COR-L47 (cell line): ENCODE measurements at places on chromosomes 4 and X.

DNA sequence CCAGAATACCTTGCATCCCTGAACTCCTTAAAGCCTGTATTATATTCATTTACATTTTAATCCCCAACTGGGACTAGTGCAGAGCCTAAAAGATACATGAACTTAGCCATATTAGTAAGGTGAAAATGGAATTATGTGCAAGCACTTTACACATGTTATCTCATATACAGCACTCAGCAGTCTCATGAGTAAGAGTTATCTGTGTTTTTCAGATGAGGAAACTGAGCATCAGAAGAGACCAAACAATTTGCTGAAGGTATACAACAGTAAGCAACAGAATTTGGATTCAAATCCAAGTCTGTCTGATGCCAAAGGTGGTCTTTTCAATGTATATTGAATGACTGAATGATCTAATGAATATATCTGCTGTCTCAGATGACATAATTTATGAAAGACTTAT lies 12.3 kb downstream of the ATP7A start:
- no peak for DNase-seq

DNA sequence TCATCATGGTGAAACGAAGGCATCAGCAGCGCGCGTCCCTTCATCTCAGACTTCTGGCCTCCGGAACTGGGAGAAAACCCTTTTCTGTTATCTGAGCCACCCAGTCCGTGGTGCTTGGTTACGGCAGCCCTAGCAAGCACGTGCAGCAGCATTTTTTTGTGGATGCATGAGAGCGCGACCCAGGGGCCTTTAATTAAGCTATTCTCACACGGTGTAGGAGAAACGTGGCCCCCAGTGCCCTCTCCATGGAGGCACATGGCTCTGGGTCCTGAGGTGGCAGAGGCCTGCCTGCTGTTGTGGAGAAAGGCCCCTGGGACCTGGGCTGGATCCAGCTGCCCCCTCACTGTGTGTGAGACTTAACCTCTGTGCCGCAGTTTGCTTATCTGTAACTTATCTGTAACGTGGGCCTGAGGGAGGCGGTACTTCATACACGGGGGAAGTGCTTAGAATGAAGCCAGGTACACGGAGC lies 9.5 kb downstream of the CLCN4 start:
- no peak for DNase-seq

DNA sequence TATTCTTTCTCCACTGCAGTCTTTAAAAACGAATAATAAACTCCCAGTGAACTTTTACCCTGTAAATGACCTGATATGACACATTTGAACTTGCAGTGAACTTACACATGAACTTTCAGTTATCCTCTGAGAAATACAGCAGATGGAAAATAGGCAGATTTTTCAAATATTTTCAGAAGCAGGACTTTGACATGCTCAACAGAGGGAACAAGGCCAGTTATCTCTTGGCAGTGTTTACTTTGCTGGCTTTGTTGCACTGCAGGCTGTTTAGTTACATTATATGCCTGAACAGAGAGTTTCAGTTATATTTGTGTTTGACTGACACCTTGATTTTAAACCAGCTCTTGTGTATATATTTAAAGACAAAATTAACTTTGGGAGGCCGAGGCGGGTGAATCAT lies 47.6 kb upstream of the FGG start:
- no peak for DNase-seq

DNA sequence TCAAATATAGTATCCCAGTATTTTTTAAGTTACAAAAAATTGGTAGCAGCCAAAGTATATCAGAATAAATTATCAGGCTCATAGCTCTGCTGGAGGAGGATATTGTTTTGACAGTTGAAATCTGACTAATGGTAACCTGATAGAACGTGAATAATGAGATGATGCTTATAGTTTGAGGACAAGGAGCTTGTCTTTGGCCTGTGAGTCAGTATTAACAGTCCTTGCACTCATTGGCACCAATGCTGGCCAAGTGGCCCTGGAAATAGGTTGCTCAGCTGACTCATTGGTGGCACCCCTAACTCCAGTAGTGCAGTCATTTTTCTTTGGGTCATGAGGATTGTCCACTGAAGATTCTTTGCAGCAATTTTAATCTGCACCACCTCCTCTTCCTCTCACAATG lies 203.3 kb upstream of the JADE1 start:
- no peak for DNase-seq

GRCh38 chr4:144594471-144594986 lies 51.4 kb upstream of the HHIP start:
- no peak for DNase-seq

DNA sequence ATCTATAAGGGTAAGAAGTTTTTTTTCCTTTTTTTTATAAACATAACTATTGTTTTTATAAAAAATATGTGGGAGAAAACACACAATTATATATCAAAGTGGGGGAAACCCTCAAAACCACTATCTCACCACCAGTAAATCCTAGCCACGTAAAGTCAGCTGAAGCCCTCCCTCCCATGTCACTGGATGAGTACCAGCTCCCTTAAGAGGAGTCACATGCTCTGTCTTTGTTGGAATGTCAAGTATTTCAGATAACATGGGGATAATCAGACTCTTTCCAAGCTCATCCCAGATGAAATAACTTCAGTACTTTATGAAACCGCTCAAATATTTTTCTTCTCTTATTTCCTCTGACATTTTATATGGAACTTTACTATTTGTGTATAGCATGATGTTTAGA lies 2.4 kb downstream of the MYOZ2 start:
- DNase-seq = no peak

GRCh38 chr4:158809611-158810486 lies 41.0 kb downstream of the FNIP2 start:
- DNase-seq = no peak

- no peak for DNase-seq
These were observed 7.0 kb downstream of the TACC3 start for GRCh38 chr4:1728061-1728980.

GRCh38 chrX:13009273-13009672 lies 34.4 kb downstream of the TMSB4X start:
- no peak for DNase-seq

DNA sequence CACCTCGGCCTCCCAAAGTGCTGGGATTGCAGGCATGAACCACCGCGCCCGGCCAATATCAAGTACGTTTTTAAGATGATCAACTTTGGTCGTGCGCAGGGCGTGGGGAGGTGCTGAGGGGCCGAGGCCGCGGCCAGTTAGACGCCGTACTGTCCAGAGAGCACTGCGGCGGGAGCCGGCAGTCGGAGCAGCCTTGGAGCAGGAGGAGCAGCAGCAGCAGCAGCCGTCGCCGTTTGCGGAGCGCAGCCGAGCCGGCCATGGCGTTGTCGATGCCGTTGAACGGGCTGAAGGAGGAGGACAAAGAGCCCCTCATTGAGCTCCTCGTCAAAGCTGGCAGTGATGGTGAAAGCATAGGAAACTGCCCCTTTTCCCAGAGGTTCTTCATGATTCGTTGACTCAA lies 8.5 kb upstream of the USP9X start:
- DNase-seq = no peak

DNA sequence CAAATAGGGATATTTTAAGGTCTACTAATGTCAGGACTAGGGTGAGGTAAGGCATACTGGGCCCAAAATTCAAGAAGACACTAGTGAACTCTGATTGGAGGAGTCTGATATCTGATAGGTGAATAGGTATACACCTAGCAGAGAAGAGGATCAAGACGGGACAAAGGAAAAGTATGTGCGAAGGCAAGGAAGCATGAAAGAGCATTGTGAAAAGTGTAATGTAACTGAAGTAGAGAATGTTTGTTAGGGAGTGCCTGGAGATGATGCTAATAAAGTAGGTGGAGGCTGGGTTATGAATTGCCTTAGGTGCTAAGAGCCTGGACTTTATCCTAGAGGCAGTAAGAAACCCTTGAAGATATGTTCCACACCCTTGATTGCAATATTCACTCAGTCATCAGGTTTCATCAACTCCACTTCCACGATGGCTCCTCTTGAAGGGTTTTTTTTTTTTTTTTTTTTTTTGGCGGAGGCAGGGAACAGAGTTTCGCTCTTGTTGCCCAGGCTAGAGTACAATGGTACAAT lies 49.9 kb upstream of the XIAP start:
- no peak for DNase-seq

DNA sequence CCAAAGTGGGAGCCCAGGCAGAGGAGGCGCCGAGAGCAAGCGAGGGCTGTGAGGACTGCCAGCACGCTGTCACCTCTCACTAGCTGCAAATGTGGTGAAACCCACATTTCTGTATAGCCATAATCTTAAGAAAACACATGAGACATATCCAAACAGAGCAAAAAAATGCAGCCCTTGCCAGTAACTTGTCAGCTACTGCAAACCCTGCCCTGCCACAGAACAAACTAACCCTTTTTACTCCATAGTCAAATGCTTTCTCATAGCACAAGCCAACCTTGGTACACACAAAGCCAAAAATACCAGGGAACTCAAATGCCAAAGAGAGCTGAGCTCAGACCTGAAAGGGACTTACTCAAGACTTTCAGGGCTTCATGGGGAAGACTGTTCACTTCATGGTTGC lies 14.9 kb upstream of the NXF3 start:
- DNase-seq = no peak

DNA sequence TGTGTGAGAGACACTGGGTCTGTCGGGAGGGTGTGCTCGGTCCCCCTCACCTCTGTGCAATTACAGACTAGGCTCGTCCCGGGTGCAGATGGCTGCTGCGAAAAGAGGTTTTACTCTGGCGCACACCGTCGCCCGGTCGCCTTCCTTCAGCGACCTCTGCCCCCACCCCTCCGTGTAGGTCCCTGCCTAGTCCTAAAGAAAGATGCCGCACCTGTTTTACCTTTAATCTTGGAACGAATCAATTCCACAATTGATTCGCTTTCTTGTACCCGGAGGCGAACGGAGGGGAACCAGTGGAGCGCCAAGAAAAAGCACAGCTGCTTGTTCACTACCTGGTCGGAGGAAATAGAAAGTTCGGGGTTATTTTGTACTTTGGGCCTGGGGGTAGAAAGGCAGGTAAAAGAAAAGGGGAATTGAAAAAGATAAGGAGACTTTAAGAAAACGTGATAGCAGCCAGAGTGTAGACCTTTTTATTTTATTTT lies 1.2 kb downstream of the NPNT start:
- DNase-seq = no peak

DNA sequence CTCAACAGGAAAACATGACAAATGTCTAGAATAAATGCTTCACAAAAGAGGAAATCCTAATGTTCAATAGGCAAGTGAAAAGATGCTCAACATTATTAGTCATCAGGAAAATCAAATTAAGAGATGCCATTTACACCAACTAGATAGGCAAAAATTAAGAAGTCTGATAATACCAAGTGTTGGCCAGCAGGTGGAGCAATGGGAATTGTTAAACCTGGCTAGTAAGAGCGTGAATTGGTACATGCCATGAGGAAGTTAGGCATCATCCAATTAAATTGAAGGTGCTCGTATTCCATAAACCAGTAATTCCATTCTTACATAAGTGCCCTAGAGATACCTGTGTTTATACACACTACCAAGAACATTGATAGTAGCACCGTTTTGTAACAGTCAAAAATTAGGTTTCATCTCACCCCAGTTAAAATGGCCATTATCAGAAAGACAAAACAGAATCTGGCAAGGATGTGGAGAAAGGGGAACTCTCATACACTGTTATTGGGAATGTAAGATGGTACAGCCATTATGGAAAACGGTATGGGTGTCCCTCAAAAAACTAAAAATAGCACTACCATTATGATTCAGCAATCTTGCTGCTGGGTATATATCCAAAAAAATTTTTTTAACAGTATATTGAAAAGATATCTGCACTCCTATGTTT lies 14.0 kb upstream of the ZCCHC18 start:
- DNase-seq = peak; percentile 37

DNA sequence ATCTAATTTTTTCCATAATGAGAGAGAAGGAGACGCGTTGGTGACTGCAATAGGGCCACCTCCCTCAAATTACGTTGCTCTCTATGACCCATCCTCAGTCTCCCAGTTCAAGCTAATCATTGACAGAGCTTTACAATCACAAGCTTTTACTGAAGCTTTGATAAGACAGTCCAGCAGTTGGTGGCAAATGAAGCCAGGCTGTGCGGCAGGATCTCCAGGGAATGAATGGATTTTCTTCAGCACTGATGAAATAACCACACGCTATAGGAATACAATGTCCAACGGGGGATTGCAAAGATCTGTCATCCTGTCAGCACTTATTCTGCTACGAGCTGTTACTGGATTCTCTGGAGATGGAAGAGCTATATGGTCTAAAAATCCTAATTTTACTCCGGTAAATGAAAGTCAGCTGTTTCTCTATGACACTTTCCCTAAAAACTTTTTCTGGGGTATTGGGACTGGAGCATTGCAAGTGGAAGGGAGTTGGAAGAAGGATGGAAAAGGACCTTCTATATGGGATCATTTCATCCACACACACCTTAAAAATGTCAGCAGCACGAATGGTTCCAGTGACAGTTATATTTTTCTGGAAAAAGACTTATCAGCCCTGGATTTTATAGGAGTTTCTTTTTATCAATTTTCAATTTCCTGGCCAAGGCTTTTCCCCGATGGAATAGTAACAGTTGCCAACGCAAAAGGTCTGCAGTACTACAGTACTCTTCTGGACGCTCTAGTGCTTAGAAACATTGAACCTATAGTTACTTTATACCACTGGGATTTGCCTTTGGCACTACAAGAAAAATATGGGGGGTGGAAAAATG lies at the start of gene KLB:
Gene KLB, plus strand, starts transcription at position 168 of the 821 bp plus-strand sequence. Its CDS starts 20 bp downstream, at position 188.
- DNase-seq = no peak

DNA sequence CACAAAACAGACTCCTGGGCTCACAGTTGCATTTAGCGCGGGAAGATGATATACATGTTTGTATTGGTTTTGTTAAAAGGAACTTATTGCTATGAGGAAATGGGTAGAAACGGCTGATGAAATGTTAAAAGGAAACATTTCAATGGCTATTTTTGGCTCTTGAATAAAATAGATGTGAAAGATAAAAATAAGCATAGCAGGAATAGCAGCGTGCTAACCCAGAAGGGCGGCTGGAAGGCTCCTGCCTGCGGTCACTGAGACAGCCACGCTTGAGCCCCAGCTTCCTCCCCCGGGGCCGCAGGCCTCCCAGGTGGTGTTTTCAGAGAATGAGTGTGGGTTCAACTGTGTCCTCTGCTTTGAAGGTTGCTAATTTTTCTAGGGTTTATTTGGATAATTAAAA lies 35.0 kb upstream of the CLCN4 start:
- DNase-seq = no peak

DNA sequence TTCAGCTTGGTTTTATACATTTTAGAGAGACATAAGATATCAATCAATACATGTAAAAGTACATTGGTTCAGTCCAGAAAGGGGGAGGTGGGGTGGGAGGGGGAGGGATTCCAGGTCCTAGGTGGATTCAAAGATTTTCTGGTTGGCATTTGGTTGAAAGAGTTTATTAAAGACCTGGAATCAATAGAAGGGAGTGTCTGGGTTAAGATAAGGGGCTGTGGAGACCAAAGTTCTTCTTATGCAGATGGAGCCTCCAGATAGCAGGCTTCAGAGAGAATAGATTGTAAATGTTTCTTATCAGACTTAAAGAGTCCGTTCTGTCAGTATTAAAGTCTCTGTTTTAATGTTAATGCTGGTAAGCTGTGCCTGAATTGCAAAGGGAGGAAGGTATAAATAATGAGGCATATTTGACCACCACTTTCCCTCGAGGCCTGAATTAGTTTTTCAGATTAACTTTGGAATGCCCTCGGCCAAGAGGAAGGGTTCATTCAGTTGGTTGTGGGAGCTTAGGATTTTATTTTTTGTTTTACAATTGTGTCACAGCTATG lies 169.9 kb downstream of the AASDH start:
- DNase-seq = no peak
